Muscle of leg (tissue), 16 donors: ENCODE measurements at places on chromosomes 7 and 10. TPM values are rescaled to one million over a fixed set of nuclear protein-coding genes. Genes with fewer than 3 reads are reported as not detected.

DNA sequence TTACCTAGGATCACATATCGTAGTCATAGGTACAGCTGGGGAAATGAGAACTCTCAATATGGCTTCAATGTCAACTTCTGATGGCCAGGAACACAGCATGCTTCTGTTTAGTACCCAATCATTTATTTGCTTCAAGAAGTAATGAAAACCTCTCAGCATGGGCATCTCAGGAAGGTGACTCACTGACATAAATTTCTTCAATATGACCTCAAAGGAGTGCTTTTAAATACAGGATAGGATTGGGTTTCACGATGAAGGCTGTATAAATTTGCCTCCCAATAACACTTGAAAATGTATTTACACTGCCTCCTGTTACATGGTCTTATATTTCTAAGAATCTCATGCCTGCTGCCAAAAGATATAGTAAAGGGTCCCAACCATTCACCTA lies 15.1 kb downstream of the ITGA8 start:
- H3K4me3 ChIP-seq = no peak overlapping the region
- no peak overlapping the region for H3K27ac ChIP-seq
- H3K36me3 ChIP-seq = no peaks in the 10 kb centered on the region
- no peaks in the 10 kb centered on the region for H3K27me3 ChIP-seq

- H3K4me3 ChIP-seq = no peak overlapping the region
- H3K27ac ChIP-seq = no peak overlapping the region
- DNase-seq = no peak
- no peaks in the 10 kb centered on the region for H3K36me3 ChIP-seq
Observed at GRCh38 chr10:132458586-132459300, 61.7 kb downstream of the PWWP2B start.

- H3K4me1 ChIP-seq = peaks cover 26% of the 10 kb centered on the region
- H3K27me3 ChIP-seq = no peaks in the 10 kb centered on the region
- no peak for DNase-seq
- H3K4me3 ChIP-seq = no peak overlapping the region
- peaks cover 46% of the 10 kb centered on the region for H3K36me3 ChIP-seq
Observed at GRCh38 chr10:125827133-125827532, 3.8 kb downstream of the BCCIP start.

Gene ATXN7L1
- 6.3 TPM for total RNA-seq

DNA sequence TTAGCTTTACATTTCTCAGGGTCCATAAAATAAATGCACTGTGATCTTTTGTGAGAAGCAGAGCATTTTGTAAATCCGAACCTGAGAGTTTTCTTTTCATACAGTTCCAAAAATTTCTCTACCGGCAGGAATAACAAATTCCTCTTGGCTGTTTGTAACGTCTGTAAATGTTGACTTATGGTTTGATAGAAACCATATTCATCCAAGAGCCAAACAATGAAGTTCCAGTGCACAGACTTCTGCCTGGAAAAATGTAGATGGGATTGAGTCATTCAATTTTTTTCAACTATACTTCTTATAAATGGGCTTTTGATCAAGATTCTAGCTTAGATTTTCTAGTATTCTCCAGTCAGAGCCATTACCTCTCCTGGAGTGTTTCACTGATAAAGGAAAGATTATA lies 530.6 kb downstream of the TFEC start:
- H3K27me3 ChIP-seq = no peaks in the 10 kb centered on the region
- no peaks in the 10 kb centered on the region for H3K4me1 ChIP-seq
- H3K36me3 ChIP-seq = no peaks in the 10 kb centered on the region
- H3K4me3 ChIP-seq = no peak overlapping the region
- H3K27ac ChIP-seq = no peak overlapping the region
- DNase-seq = peak; percentile 2

DNA sequence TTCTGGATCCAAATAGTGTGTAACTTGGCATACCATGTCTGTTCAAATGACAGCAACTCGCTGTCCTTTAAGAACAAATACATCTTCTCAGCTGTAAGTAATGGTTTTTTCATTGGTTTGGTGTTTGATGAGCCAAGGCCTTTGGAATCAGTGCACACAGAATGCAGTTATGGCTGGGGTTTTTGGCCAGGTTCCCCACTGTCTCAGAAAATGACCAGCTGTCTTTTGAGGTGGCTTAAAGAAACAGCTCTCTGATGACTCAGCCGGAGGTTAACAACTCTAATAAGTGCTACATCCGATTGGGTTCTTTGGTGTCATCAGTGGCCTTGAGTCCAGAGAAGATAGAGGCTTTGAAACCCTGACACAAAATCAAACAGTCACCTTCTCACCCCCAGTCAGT lies 688.4 kb downstream of the REEP3 start:
- no peaks in the 10 kb centered on the region for H3K27me3 ChIP-seq
- no peak overlapping the region for H3K4me3 ChIP-seq
- peak; percentile 75 for DNase-seq
- no peak overlapping the region for H3K27ac ChIP-seq
- no peaks in the 10 kb centered on the region for H3K36me3 ChIP-seq
- H3K4me1 ChIP-seq = peaks cover 5% of the 10 kb centered on the region

- H3K36me3 ChIP-seq = no peaks in the 10 kb centered on the region
- peak; percentile 75 for DNase-seq
- H3K27ac ChIP-seq = no peak overlapping the region
- no peaks in the 10 kb centered on the region for H3K4me1 ChIP-seq
- no peak overlapping the region for H3K4me3 ChIP-seq
- H3K27me3 ChIP-seq = no peaks in the 10 kb centered on the region
Observed at GRCh38 chr10:76311752-76312636, 880.6 kb downstream of the LRMDA start.

Gene MKX
- 14.7 TPM for total RNA-seq

GRCh38 chr7:81802251-81802650 lies 32.4 kb upstream of the HGF start:
- no peaks in the 10 kb centered on the region for H3K27me3 ChIP-seq
- H3K4me3 ChIP-seq = no peak overlapping the region
- H3K4me1 ChIP-seq = no peaks in the 10 kb centered on the region
- no peak overlapping the region for H3K27ac ChIP-seq
- no peaks in the 10 kb centered on the region for H3K36me3 ChIP-seq

- no peaks in the 10 kb centered on the region for H3K27me3 ChIP-seq
- H3K4me3 ChIP-seq = no peak overlapping the region
- H3K27ac ChIP-seq = no peak overlapping the region
- no peak for DNase-seq
Observed at GRCh38 chr10:63474488-63474887, 8.7 kb upstream of the JMJD1C start.

Gene CCL24
- total RNA-seq = 0.13 TPM

Gene NME8
- total RNA-seq = 0.22 TPM

GRCh38 chr10:124697837-124698544 lies 46.2 kb downstream of the FAM53B start:
- H3K27me3 ChIP-seq = no peaks in the 10 kb centered on the region
- H3K4me3 ChIP-seq = no peak overlapping the region
- peaks cover 83% of the 10 kb centered on the region for H3K4me1 ChIP-seq

- H3K4me3 ChIP-seq = no peak overlapping the region
- no peak for DNase-seq
- H3K36me3 ChIP-seq = no peaks in the 10 kb centered on the region
- no peaks in the 10 kb centered on the region for H3K4me1 ChIP-seq
Observed at GRCh38 chr7:157129200-157129599, 9.5 kb upstream of the UBE3C start.

Gene KCNMA1
- 18.2 TPM for total RNA-seq

GRCh38 chr7:68542831-68543230 lies 1055.4 kb upstream of the AUTS2 start:
- no peak overlapping the region for H3K4me3 ChIP-seq
- no peaks in the 10 kb centered on the region for H3K4me1 ChIP-seq
- H3K27me3 ChIP-seq = peaks cover 2% of the 10 kb centered on the region
- no peaks in the 10 kb centered on the region for H3K36me3 ChIP-seq

- no peaks in the 10 kb centered on the region for H3K36me3 ChIP-seq
- DNase-seq = no peak
- H3K27ac ChIP-seq = no peak overlapping the region
- H3K4me1 ChIP-seq = no peaks in the 10 kb centered on the region
- no peaks in the 10 kb centered on the region for H3K27me3 ChIP-seq
Observed at GRCh38 chr7:133511252-133511651, 258.4 kb downstream of the EXOC4 start.

GRCh38 chr10:103651783-103652476 lies 158.4 kb downstream of the NEURL1 start:
- peak; percentile 67 for DNase-seq
- H3K27ac ChIP-seq = peak overlapping the region; percentile 29
- peaks cover 65% of the 10 kb centered on the region for H3K36me3 ChIP-seq
- H3K4me1 ChIP-seq = peaks cover 66% of the 10 kb centered on the region

- peak; percentile 34 for DNase-seq
- peak overlapping the region; percentile 77 for H3K4me3 ChIP-seq
- H3K36me3 ChIP-seq = peaks cover 40% of the 10 kb centered on the region
- peaks cover 22% of the 10 kb centered on the region for H3K4me1 ChIP-seq
Observed at GRCh38 chr10:43395571-43396060, 13.4 kb downstream of the HNRNPF start.

Gene BCCIP
- total RNA-seq = 42.5 TPM

Gene ASZ1
- not detected for total RNA-seq

- no peaks in the 10 kb centered on the region for H3K36me3 ChIP-seq
- no peak for DNase-seq
- H3K4me3 ChIP-seq = no peak overlapping the region
- H3K27ac ChIP-seq = no peak overlapping the region
Observed at GRCh38 chr7:33760834-33761233, 144.5 kb upstream of the BMPER start.

GRCh38 chr7:2521341-2521745 lies 1.8 kb downstream of the LFNG start:
- peaks cover 28% of the 10 kb centered on the region for H3K36me3 ChIP-seq
- H3K4me3 ChIP-seq = peak overlapping the region; percentile 65
- no peak overlapping the region for H3K27ac ChIP-seq
- H3K27me3 ChIP-seq = peaks cover 33% of the 10 kb centered on the region
- DNase-seq = no peak

Gene HOXA9
- total RNA-seq = 16.6 TPM

Gene FAM25C
- not detected for total RNA-seq
